ENCODE measurements at places on chromosomes 12 and 14. TPM values are rescaled to one million over a fixed set of nuclear protein-coding genes. Genes with fewer than 3 reads are reported as not detected.

Gene DNAI7
- 0.38 TPM for polyA plus RNA-seq

Gene SPIC
- polyA plus RNA-seq: not detected

DNA sequence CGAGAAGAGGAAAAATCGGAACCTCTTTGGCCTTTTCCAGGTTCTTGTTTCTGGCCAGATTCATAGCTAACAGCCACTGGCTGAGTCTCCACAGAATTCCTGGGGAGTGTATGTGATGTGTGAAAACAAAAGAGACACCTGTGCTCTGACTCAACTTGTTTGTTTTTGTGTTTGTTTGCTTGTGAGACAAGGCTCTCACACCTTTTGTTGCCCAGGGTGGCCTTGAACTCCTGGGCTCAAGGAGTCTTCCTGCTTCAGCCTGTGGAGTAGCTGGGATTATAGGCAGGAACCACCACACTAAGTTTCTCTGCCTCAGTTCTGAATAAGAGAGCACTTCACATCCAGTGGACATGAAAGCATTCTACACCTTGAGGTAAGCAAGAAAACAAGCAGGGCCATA is 22.7 kb downstream of the MFAP5 start:
- DNase-seq: no peak

DNA sequence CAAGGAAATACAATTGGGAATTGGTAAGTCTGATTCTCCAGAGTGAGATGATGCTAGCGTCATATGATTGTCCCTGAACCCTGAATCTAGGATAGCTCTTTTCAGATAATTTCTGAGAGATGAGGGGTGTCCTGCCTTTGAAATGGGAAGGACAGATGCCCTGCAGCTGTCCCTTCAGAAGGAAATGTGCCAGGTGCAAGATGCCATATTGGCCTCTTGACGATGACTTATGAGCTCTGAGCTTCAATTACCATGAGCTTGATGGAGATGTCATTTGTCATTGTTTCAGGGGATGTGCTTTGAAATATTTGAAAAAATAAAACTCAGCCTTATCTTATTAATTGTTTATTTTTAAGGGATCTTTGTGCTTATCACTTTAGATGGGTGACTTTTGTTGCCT is 185.1 kb downstream of the DACT1 start:
- no peak for DNase-seq

- no peak for DNase-seq
These were observed 4.8 kb downstream of the TGFB3 start for GRCh38 chr14:75976826-75977581.

DNA sequence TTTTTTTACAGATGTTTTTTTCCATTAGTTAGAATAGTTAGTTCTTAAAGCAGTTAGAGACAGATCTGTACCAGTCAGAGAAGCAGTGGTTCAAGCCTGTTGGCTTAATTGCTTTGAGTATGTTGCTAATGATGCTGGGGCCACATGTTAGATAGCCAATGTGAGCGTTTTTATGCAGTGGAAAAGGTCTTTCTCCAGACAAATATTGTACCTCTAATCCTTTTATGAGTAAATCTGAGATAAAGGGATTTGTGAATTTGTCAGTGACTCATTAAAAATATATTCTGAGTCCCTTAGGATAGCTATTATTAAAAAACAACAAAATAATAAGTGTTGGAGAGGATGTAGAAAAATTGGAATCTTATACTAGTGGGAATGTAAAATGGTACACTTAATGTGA is 154.2 kb downstream of the MSRB3 start:
- DNase-seq: no peak

- no peak for DNase-seq
These were observed 34.9 kb downstream of the PPHLN1 start for GRCh38 chr12:42360747-42361403.

Data from forelimb muscle (tissue), 1 donor.